Fibroblast of gingiva (primary cell): ENCODE measurements at places on chromosomes 5 and 9.

DNA sequence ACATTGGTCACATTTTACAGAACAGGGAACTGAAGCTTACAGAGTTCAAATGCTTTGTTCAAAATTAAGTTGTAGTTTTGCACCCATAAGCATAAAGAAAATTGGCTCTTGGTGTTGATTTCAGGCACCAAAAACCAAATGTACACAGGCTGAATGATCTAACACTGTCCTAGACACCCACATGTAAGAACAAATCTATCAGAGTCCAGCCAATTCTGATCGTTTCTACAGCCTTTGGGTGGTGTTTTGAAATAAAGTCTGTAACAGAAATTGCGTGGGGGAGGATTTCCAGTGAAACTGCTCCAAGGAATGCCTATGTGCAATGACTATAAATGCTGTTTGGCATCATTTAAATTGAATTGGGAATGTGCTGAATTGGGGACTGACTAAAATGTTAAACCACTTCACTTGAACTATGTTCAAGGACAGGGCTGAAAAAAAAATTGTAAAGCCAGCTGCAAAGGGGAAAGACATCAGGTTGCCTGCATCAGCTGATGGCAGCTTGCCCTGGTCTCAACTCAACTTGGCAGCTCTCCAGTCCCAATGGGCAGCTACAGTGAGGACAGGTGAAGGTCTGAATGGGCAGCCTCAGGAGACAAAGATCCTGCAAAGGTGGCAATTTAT lies 92.2 kb upstream of the TRPC7 start:
- DNase-seq: no peak

- DNase-seq: peak; percentile 56
Measured at GRCh38 chr5:93151121-93151520, 429.9 kb downstream of the NR2F1-AS1 start.

DNA sequence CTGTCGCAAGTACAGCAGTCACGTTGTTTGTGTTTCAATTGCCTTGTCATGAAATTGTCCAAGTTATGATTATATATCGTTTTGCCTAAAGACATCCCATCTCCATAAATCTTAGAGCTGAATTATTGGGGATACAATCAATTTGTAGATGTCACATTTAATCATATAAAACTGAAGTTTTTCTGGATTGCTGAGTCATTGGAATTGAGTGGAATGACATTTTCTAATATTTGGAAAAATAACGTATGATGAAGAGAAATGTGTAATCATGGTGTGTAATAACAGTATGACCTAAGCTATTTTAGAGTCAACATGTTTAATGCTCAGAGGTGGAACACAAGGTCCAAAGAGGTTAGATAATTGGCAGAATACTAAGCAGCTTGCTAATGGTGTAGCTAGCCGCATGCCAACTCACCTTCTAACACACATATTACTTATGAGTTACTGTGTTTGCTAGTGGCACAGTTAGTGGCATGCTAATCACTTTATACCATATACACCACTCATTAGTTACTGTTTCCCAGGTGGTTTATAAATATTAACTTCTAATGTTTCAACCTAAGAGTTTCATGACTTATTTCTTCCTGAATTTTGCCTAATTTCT lies 473.1 kb upstream of the GRAMD2B start:
- DNase-seq: no peak

DNA sequence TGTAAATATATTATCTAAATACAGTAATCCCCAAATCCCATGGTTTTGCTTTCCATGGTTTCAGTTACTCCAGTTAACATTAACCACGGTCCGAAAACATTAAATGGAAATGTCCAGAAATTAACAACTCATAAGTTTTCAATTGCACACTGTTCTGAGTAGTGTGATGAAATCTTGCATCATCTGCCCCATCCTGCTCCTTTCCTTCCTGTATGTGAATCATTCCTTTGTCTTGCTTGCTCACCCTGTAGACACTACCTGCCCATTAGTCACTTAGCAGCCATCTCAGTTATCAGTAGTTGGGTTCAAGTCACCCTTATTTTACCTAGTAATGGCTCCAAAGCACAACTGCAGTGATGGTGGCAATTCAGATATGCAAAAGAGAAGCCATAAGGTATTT lies 1568.5 kb upstream of the WWC1 start:
- DNase-seq: peak; percentile 36

DNA sequence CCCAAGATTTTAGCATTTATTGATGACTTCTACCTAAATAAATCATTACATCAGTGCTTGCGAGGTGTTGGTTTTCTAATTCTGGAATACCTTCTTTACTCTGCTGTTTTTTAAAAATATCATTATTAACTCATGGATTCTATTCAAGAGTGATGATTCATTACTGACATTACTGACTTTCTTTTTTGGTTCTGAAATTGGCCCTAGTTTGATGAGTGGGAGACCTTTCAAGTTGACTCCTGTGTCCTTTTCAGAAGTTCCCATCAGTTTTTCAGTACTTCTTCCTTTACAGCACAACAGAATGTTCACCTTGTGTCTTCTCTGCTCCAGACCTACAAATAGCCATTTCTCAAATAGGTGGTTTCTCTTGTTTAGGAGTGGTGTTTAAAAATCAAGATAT lies 114.1 kb downstream of the PCSK5 start:
- no peak for DNase-seq

GRCh38 chr5:44935262-44935661 lies 126.5 kb downstream of the MRPS30 start:
- DNase-seq: no peak

DNA sequence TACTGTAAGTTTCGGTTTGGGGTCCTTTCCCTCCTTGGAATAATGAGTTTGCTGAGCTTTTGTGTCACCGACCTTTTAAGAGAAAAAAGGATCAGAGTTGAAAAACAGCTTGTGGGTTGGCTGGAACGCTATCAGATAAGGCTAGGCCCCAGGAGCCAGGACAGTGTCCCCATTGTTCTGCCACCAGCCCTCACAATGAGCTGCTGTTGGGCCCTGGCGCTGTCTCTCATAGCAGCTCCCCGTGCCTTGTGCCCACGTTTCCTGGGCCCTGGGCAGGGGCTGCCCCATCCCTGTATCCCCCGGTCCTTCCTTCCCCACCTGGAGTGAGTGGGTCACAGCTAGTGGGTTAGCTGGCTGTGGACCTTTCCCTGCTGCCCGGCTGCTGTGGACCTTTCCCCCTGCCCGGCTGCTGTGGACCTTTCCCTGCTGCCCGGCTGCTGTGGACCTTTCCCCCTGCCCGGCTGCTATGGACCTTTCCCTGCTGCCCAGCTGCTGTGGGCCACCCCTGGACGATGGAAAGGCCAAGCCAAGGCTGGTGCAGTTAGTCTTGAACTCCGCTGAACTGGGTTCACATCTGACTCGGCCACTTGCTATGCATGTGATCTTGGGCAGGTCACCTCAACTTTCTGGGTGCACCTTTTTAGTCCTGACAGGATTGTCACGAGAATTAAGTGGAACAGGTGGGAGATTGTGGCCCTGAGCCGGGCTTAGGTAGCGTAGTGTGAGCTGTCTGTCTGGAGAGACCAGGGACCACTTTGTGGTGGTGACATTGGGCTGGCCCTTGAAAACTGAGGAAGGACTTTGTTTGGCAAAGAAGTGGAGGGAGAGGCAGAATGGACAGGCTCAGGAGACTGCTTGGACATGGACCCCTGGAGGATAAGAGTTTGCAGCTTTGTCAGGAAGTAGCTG lies 99.5 kb downstream of the DAB2IP start:
- DNase-seq: no peak

- DNase-seq: no peak
Measured at GRCh38 chr9:115276621-115277020, 158.7 kb upstream of the TNC start.

DNA sequence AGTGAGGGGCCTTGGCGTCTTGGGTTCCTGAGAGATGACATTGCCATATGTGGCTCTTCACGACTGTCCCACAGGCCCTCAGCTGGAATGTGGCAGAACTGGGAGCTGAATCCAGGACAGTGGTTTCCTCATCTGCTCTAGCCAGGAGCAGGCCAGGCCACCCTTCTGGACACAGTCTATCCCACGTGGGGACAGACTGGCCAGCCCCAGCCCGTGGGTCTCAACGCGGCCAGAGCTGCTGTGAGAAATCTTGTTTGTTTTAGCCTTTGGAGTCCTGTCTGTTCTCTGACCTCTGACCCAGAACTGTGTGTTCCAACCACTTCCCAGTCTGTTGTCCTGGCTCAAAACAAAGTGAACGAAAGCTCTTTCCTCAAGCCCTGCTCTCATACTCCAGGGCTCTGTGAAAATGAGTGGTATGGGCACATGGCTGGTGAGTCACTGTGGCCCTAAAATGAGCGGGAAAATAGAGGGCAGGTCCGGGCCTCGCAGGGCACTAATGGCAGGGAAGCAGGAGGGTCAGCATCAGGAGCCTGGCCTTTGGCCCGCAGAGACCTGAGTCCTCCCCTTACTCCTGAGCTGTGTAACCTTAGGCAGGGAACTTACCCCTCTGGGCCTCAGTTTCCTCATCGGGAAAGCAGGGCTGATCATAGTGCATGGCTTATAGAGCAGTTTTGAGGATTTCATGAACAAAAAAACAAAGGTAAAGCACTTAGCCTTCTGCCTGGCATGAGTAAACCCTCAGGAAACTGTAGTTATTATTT lies 34.8 kb upstream of the GLRX start:
- peak; percentile 94 for DNase-seq

- DNase-seq: no peak
Measured at GRCh38 chr9:132793606-132794580, 84.2 kb downstream of the AK8 start.

GRCh38 chr5:9895302-9895645 lies 265.1 kb upstream of the TAS2R1 start:
- DNase-seq: no peak

DNA sequence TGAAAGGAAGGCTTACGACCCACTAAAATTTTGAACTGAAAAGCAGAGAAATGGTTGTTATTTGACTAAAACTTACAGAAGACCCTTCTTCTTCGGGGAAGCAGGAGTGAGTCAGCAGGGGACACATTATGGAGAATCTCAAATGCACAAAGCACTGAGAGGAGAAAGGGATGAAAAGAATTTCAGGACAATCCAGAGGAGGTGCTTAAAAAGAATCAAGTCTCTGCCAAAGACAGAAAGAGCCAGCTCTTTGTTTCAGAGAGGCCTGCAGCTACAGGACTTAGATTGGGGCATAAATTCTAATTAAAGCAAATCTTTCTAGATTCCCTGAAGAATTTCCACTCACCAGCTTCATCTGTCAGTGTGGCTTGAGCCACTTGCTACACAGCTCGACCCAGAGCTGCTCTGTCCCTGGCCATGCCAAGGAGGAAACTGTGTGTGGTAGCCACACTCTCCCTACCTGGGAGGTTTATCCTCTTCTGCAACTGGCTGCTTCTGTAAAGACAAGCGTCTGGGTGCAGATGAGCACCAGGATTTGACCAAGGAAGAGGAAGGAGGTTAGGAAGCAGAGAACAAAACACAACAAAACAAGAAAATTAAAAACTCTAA lies 89.9 kb downstream of the SEMA5A start:
- DNase-seq: no peak

GRCh38 chr9:98523231-98523901 lies 185.4 kb downstream of the GABBR2 start:
- DNase-seq: no peak

DNA sequence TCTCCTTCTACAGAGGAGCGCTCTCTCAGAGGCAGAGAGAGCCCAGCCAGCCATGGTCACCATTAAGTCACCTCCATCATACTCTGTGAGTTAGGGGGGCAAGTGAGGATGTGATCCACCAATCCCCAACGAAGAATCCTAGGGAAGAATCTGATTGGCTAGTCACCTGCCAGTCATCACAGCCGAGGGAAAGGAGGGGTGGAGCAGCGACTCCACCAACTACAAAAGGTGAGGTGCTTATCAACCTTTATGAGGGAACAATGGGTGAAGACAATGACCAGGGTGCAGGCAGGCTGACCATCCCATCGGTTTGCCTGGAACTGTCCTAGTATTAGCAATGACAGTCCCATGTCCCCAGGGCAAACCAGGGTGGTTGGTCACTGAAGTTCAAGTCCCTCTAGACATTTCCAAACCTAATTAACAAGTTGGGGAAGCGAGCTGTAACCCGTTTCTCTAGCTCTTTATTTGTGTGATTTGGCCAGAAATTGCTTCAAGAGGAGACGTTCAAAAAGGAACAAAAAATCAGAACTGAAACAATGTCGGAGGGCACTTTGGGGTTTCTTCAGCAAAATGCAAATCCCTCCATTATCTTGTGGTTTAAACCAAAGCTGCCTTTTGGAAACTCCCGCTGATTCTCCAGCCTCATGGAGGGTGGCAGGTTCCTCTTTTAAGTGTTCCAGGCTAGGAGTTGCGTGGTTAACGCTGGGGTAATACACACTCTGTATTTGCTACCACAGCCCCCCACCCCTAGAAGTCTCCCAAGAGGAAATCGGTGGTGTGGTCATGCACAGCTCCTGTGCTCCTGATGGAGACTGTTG lies 18.8 kb upstream of the FCN1 start:
- DNase-seq: no peak

DNA sequence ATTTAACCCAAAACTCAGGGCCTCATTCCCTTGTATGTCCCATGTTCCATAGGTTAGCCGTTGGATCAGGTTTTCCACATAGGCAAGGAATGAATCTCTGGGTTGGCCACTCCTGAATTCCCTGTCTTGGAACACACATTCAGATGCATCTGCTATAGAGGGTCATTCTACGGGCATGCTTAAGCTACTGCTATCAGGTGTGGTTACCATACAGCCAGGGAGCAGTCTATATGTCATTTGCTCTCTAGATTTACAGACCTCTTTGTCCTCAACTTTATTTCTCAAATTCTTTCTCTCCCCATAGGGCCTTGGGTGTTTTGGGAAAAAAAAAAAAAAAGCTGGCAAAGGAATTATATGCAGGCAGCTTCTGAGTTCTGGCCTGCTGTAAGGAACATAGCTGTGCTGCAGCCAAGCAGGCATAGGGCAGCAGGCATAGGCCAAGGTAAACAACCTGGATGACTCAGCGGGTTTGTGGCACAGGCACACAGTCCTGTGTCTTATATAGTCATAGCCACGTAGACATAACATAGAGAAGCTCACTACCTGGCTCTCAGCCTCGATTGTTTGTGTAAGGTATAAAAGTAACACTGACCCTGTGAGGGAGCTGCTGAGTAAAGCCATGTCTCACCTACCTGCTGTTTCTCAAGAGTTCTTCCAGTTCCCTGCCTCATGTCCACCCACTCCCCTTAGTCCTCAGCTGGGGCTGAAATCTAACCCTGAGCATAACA lies 141.5 kb downstream of the OSTF1 start:
- DNase-seq: peak; percentile 54

GRCh38 chr9:93205045-93205768 lies 21.3 kb downstream of the WNK2 start:
- DNase-seq: no peak

- DNase-seq: peak; percentile 52
Measured at GRCh38 chr9:5630081-5630507, 1.2 kb downstream of the RIC1 start.

GRCh38 chr9:88682431-88682831 lies 147.5 kb downstream of the NXNL2 start:
- no peak for DNase-seq

GRCh38 chr5:54719384-54720283 lies 202.1 kb downstream of the SNX18 start:
- peak; percentile 63 for DNase-seq

GRCh38 chr5:107047048-107047447 lies 623.7 kb downstream of the EFNA5 start:
- DNase-seq: no peak

- no peak for DNase-seq
Measured at GRCh38 chr9:306907-307306, 92.2 kb downstream of the DOCK8 start.

GRCh38 chr9:121395558-121395957 lies 25.5 kb upstream of the STOM start:
- no peak for DNase-seq
